ENCODE measurements at places on chromosomes 1 and 21.

GRCh38 chr1:186763107-186763506 is 65.6 kb upstream of the PLA2G4A start:
- no peak for DNase-seq

DNA sequence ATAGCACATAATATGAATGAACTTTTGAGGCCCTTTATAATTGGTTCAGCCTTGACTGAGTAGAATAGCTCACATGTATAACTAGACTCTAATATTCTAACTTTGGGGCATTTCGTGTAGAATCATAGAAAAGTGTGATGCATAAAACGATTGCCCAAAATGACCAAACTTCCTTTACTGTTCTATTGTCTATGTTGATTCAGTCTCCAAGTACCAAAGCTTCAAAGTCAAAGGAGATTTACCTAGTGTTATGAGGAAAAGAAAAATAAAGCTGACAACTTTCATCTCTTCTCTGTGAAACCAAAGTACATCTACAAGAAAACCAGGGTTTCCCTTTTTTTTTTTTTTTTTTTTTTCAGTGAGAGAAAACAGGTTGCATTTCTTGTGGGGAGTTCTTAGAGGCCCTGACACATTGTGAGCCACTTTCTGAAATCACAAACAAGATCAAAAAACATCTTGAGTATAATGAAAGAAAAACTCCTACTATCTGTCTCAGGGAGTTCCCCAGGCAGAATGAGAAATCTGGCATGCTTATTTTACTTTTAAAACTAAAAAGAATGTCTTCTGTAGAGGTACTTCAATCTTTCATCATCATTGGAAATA is 183.4 kb downstream of the TNFSF18 start:
- DNase-seq = no peak

DNA sequence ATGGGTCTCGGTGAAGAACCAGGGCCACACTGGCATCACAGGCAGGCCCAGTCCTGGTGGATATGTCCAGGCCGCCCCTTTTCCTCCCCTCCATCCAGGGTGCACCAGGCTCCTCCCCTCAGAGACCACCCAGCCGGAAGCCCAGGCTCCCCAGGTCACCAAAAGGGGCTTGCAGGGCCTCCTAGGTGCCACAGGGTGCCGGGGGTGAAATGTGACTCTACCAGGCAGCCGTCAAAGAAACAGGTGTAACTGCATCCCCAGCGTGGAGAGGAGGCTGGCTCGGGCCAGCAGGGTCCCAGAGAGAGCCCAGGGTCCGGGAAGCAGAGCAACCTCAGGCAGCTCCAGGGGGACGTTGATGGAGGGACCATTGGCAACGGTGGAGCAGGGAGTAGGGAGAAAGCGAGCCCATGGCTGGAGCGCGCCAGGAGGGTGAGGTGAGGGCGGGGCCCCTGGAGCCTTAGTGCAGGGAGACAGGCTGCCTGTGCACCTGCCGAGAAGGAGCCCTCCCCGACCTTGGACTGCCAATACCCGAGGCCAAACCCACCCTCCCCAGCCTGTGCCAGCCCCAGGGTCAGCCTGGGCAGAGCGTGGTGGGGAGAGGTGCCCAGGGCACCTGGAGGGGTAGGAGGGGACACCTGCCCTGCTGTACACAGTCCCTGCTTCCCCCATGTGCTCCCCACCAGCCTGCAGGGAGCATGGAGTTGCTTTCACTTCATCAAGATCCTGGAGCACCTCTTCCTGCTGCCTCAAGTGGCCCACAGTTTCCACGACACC is 48.3 kb upstream of the POFUT2 start:
- no peak for DNase-seq

- no peak for DNase-seq
These were observed 115.5 kb upstream of the NCAM2 start for GRCh38 chr21:20882462-20883407.

DNA sequence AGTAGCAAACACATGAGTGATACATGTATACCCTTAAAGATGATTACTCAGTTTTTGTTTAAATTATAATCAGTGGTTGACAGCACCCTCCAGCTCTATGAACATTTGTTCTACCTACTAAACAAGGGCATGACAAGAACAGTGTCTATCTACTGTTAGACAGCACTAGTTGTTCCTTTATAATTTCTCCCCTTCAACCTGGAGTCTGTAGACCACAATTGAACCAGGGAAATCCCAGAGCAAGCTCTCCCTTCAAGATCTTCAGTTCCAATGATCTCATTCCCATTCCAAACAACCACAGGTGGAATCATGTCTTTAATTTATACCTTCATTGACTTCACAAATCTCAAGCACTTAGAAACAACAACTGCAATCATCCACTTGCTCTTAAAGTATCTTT is 216.1 kb downstream of the HHIPL2 start:
- DNase-seq = no peak

DNA sequence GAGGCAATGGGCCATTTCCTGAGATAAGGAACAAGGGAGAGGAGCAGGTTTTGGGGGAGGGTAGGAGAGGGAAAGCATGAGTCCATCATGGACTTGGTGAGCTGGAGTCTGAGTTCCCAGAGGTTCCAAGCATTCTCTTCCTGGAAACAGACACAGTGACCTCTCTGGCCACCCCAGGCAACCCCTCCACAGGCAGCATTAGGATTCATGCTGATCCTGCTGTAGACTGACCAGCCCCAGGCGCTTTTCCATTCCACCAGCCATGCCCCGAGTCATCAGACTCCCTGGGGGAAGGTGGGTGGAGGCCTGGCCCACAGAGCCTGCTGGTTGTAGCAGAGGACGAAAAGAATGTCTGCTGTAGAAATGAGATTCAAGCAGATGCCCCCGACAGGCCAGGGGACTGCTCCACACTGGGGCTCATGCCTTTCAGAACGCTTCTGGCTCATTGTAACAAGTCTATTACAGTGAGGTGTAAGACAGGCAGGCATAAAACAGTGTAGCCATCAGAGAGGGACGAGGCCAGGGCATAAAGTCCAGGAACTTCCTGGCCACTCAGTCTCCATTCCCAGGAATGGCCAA is 52.2 kb downstream of the KCND3 start:
- no peak for DNase-seq

GRCh38 chr1:18938008-18938706 is 18.3 kb downstream of the IFFO2 start:
- no peak for DNase-seq

GRCh38 chr21:39072468-39072867 is 110.8 kb downstream of the PSMG1 start:
- no peak for DNase-seq

DNA sequence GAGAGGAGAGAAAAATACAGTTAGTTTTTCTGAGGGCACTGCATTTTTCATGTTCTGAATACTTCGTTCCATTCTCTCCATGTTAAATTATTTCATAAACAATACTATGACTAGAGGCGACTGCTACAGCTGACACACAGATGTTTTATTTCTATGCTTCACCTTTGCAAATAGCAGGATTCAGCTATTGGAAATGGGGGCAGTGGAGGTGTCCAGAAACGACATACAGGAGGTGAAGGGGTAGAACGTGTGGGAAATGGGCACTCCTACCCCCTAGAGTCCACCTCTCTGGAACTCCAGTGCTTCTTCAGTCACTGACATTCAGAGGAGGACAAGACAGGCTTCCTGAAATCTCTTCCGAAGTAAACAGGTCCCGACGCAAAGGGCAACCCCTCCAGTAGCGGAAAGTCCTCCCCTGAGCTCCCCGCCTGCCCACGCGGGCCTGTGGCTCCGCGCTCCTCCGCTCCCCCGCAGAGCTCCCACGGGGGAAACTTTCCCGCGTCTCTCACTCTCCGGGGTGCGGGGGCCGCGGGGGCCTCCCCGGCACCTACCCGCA is 480 bp downstream of the DPYD start:
- DNase-seq = peak; percentile 56

DNA sequence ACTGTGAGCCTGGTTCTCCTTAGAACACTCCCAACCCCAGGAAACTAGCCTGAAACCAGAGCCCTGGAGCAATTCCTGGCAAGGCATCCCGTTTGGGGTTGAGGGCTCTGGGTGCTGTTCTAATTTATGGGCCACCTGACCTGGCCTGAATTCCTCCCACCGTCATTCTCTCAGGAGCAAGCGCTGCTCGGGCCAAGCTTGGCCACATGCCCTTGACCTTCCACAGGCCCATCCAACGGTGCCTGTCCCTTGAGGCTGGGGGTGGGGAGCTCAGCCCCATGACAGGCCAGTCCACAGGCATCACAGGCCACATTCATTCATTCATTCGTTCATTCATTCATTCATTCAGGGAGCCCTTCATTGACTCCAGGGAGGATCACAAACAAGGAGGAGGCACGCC is 5.3 kb downstream of the PADI2 start:
- no peak for DNase-seq

DNA sequence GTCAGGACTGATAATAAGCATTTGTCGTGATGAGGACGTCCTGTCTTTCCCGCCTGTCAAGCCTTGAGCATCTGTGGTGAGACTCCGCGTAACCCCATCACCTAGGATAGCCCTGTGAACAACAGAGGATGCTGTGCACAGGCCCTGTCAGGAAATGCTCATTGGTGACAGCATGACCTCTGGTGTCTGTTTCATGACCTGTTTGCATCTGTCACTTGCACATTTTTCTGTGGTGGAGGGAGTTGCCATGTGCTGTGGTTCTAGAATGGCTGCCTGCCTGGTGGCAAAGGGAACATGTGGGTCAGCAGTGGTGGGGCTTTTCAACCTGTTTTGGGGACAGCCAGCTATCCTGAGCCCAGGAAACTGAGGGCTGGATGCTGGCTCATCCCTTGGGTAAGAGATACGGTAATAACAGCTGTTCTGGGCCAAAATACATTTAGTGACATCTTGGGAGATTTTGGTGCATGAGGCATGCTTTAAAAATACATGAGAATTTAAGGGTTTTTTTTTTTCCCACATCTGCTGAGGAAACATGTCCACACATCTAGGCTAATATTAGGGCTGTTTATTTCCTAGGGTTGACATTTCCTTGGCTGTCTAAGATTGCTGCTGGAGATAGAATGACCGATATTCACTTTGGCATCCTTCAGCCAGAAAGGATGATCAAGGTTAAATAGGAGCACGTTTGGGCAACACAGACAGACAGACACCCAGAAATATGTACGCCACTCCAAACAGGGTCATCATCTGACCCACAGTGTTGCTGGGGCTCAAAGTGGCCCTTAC is 52.9 kb downstream of the KCNC4 start:
- DNase-seq = no peak

DNA sequence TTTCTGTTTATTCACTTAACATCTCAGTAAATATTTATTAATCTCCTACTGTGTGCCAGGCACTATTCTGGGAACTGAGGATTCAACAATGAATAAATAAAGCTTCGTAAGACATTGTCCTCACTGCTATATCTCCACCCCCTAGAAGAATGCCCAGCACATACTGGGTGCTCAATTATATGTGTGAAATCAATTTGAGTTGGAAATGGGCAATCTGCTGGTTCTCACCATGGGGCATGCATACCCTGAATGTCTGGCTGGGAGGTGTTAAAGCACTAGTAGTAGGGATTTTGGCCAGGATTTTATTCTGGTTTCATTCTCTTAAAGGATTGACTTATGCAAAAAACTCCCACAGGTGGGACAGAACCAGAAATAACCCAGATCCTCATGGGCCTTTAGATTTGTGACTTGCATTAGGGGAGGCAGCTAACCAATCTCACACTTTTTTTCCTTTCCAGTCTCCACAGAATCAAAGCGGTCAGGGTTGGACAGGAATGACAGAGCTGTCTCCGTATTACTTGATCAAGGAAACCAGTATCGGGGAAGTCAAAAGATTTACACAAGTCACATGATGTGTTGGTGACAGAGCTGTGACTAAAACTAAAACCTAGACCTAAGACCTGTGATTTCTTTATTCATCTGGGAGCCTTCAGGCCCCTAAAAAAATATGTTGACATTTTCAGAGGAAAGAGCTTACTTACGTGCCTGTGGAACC is 12.8 kb downstream of the GFI1 start:
- no peak for DNase-seq

DNA sequence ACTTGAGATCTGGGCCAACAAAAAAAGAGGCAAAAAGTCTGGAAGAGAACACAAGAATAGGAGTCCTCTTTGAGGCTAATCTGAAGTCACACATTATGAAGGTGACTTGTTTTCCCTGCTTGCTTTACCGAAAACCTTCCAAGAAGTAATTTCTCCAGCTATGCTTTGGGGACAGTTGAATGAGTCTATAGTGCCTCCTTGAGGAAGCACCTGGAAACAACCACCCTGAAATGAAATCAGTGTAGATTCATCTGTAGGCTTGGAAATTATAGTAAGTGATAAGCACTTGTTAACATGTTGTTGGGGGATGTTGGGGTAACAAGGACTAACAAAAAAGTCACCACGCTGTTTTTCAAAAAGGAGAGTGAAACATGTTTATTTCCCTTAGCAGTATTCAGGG is 23.4 kb upstream of the RPTN start:
- DNase-seq = no peak

- DNase-seq = no peak
These were observed 81.0 kb downstream of the PLPPR5 start for GRCh38 chr1:98923667-98924066.

- DNase-seq = no peak
These were observed 111.7 kb downstream of the LACTBL1 start for GRCh38 chr1:22860883-22861385.

GRCh38 chr1:12142891-12143630 is 23.7 kb upstream of the TNFRSF1B start:
- no peak for DNase-seq

DNA sequence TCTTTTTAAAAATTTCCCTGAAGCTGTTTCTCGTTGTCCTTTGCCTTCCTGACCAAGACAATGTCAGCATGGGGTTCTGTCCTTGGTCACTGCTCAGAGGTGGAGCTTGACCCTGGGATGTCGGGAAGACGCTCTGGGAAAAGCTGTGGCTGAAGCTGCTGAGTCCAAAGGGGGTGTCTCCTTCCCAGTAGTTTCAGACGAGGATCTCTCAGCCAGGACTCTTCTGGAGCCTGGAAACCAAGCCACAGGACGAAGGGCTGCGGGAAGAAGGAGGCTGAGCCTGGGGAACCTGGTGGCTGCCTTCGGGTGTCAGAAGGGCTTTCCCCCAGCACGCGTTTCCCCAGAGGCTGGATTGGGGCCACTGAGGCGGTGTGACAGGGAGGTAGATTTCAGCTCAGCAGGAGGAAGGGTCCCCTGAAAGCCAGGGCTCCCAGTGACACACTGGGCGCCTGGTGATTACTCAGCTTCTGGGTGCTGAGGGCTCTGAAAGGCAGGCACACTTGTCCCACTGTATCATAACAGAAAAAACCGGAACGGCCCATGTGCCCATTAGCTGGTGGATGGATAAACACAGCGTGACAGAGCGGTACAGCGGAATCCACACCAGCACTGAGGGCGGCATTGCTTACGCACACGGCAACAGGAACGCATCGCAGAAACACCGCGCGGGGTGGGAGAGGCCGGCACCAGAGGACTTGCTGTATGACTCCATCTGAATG is 5.0 kb upstream of the KRTAP12-1 start:
- no peak for DNase-seq

DNA sequence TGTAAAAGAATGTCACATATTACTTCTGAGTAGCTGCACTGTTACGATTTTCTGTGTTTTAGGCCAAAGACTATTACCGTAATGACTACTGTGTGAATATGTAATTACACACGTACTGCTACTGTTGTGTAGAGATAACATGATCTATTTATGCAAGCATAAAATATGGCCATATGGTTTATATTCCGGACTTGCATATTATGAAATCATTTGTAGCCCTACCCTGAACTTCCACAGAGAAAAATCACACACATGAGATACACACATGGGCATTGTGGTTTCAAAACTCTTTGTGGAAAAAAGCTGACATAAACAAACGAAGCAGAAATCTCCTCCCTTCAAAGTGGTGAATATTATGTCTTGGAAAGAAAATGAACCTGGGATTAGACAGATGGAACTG is 373.0 kb upstream of the ADAMTS5 start:
- DNase-seq = no peak

- no peak for DNase-seq
These were observed 24.3 kb downstream of the CA6 start for GRCh38 chr1:8969937-8970336.

All from stimulated activated CD4-positive, alpha-beta T cell treated with anti-CD3 and anti-CD28 coated beads, Interleukin-4, amount 100 ng/mL, for 1 hour (primary cell).